NCI-H2227 treated with DMSO at 0.1 percent for 48 hours (cell line): ENCODE measurements at places on chromosomes 3 and 15.

DNA sequence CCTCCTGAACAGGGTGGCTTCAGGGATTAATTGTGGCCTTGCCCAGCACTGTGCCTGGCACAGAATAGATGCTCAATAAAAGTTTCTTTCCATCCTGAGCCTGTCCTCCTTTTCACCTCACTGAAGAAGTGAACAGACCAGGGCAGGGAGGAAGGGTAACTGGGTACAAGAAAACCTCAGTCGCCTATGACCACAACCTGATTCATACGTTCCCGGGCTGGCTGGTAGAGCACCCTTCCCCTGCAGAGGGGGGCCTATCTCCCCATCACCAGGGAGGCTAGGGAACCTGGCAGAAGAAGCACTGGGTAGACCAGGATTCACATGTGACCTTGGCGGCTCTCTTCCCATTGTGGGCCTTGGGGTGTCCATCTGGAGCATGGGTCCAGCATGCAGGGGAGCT lies 27.8 kb upstream of the CACNA2D2 start:
- no peak for DNase-seq

DNA sequence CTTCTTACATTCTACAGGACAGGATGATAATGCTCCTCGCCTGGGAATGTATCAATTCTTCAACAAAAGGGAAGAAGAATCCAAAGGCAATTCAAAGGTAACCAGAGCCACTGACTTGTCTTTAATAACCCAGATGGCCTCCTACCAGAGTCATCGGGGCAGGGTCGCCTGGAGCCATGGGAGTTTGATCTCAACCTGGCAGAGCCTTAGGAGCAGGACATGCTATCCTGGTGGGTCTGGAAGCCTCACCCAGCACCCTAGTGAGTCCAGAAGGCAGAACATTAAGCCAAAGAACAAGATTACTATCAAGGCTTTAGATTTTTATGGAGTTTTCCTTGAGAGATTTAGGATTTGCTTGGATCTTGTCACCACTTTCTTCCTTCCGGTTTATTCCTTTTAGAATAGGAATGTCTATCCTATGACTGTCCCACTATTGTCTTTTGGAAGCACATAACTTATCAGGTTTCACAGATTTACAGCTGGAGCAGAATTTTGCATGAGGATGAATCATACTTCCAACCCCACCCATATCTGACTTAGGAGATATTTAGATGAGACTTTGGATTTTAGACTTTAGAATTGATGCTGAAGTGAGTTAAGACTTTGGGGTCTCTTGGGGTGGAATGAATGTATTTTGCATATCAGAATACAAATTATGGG lies 330.3 kb upstream of the GOLIM4 start:
- no peak for DNase-seq

DNA sequence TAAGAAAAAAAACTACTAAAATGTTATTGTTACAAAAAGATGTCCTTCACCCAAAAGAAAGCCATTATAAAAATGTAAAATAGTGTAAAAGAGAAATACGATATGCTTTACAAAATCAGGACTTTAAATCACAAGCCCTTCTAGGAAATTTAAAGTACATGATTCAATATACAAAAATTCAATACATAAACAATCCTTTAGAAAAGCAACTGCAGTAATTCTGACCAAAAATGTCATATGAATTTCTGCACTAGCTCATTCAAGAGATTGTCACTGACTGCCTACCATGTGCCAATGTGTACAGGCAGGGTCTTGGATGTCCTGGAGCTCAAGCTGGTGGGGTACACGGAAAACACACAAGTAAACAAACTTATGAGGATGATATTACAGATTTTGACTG lies 2.5 kb downstream of the MORC1 start:
- no peak for DNase-seq

DNA sequence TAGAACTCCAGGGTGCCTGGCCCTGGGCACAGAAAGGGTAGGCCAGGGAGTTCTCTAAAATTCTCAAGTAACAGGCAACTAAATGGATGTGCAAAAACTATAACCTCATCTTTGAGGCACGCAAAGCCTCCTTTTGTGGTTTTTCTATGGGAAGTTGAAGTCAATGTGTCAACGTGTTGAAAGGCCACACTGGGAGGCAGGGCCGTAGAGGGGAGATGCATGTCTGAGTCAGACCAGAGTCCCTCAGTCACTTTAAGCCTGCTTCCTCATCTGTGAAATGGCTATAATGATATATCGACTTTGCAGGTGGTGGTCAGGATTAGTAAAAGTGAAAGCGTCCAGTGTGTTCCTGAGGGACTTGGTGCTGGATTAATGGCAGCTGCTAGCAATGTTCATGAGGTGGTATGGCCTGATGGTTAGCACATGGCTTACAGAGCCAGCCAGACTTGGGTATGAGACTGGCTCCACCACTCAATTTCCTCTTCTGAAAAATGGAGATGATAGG lies 17.0 kb downstream of the TGM5 start:
- DNase-seq = no peak

- peak; percentile 90 for DNase-seq
Observed at GRCh38 chr3:53891497-53892285, at the start of gene SELENOK. Gene SELENOK (minus strand): TSS chr3:53891859.

GRCh38 chr3:52240059-52240885 lies 1.3 kb upstream of the TWF2 start:
- no peak for DNase-seq

GRCh38 chr15:62676891-62677290 lies 365.7 kb upstream of the TPM1 start:
- no peak for DNase-seq

- DNase-seq = no peak
Observed at GRCh38 chr3:187590861-187591576, 79.2 kb downstream of the SST start.

- DNase-seq = no peak
Observed at GRCh38 chr3:73708956-73709355, 84.2 kb upstream of the PDZRN3 start.

DNA sequence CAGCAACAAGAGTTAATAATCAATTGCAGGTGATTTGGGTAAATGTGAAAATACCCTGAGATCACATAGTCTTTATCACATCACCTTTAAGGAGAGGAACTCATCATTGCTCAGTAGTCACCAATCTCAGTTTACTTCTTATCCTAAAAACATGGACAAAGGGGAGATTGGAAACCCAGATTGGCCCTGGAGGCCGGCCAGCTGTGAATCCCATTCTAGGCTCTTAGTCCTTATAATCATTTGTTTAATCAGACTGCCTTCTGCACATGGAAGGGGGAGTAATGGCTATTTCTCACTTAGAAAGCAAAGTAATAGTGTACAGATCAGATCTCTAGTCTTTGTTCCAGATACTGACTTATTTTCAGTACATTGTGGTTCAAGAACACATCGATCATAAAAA lies 37.2 kb upstream of the CPB1 start:
- DNase-seq = no peak

DNA sequence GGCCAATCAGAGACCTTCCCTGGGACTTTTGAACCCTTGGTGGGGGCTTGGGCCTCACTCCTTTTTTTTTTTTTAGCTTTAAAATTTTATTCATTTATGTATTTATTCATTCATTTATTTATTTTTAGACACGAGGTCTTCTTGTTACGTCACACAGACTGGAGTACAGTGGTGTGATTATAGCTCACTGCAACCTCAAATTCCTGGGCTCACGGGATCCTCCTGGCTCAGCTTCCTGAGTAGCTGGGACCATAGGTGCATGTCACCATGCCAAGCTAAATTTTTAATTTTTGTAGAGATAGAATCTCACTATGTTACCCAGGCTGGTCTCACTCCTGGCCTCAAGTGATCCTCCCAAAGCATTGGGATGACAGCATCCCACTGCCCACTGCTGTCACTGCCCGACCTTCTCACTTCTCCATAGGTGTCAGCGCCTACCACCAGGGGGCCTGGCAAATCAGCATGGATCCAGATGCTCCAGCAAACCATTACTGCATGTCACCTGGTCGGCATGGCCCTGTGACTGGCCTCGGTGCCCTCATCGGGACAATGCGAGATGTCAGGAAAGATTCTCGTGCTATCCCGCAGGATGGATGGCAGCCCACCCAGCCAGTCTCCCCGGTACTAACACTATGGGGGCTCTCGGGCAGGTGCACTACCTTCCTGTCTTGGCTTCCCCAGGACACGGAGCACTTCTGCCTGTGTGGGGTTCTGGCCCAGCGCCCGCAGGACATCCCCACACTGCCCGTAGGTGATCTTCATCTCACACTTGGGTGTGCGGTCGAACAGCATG lies 3.0 kb downstream of the MYL3 start:
- no peak for DNase-seq

- DNase-seq = no peak
Observed at GRCh38 chr15:64423970-64424369, 36.3 kb downstream of the TRIP4 start.

DNA sequence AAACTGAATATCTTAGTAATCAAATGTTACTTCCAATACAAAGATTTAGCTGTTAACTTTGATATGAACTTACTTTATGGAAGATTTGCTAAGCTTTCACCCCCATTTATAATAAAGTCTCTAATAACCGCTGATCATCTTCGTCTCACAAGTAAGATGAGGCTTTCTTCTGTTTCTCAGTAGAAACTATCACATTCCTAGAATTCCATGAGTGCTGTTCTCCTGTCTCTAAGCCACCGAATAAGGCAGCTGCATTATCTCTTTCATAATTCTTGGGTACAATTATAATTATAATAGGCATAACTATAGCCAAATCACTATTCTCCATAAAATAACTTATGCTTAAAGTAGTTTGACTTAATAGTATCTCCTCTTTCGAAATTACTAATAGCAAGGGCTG lies 18.3 kb upstream of the SETMAR start:
- no peak for DNase-seq

- no peak for DNase-seq
Observed at GRCh38 chr15:51931638-51932037, 39.9 kb downstream of the LEO1 start.

GRCh38 chr3:87127281-87127680 lies 99.8 kb upstream of the CHMP2B start:
- no peak for DNase-seq
